ENCODE measurements at places on chromosomes 7 and 10.

DNA sequence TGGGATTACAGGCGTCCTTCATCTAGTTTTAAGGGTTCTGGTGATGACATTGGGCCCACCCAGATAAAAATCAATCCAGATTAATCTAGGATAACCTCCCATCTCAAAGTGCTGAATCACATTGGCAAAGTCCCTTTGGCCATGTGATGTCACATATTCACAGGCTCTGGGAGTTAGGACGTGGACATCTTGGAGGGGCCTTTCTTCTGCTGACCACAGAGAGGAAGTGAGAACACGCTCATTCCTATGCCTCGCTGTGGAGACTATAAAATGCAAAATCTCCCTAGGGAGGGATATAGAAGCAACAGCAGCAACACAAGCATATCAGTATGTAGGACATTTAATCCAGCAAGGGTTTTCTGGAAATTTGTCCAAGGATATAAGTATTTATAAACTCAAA lies 266.0 kb upstream of the PITRM1 start:
- no peak for DNase-seq

DNA sequence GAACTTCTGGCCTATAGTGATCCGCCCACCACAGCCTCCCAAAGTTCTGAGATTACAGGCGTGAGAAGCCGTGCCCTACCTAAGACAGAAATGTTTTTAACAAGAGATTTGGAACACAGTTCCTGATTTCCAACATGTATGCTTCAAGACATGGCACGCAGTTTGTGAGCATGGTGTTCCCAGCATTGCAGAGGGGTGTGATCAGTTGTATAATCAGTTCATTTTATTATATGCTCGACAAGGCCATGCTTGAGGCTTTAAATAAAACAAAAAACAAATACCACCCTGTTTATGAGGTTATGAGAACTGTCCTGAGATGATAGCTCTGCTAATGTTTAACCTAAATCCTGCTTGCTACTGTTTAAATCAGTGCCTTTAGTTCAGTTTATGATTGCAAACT lies 60.2 kb downstream of the TASOR2 start:
- DNase-seq = no peak

DNA sequence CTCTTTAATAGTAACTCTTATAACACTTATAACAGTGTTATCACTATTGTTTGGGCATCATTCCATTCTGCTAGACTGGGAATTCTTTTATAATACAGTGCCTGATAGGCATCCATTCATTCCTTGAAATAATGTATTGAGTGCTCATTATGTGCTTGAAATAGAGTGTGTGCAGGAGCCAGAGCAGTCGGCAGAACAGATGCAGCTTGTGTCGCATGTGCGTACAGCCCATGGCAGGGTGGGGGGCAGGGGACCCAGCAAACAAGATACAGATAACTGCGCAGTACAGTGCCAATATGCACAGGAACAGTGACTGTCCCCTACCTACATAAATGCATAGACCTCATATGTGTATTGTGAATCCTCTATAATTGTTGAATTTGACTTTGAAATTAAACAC lies 99.3 kb downstream of the KAT6B start:
- no peak for DNase-seq

- DNase-seq = peak; percentile 41
Observed at GRCh38 chr10:75542906-75543305, 111.5 kb downstream of the LRMDA start.

GRCh38 chr10:28354511-28354910 lies 51.6 kb upstream of the MPP7 start:
- DNase-seq = no peak

- DNase-seq = no peak
Observed at GRCh38 chr7:157876469-157877285, 539.9 kb downstream of the DNAJB6 start.

DNA sequence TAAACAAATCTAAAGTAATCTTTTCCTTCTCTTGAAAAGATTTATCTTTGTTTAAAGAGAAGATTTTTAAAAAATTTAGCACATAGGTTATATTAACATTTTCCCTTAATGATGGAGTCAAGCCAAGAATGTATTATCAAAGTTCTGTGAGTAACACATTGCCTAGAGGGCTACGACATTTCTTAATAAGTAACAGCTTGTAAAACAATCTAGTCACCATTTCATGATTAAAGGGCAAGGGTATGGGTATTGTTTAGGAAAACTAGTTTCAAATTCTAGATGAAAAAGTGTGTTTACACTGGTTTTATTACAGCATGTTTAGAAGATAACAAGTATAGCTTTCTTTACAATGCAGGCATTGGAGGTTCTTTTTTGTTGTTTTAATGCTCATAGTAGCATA lies 28.6 kb upstream of the LAMB4 start:
- no peak for DNase-seq

- DNase-seq = no peak
Observed at GRCh38 chr10:119208553-119208940, 1.2 kb downstream of the GRK5 start.

DNA sequence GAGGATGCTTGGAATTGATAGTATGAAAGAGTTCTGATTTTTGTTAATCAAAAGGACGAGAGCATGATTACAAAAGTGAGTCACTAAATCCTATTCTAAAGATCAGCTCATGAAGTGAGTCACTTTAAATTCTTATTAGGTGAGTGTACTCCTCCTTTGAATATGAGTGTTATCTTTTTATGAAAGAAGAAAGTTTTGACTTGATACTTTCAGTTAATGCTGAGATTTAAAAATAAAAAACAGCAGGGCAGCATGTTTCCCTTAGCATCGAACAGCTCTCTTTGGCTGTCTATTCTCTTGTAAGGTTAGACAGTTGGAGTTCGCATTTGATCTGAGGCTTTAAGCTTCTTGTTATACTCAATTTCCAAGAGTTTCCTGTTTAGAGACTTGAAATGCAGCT lies 222.0 kb downstream of the TWIST1 start:
- DNase-seq = no peak

DNA sequence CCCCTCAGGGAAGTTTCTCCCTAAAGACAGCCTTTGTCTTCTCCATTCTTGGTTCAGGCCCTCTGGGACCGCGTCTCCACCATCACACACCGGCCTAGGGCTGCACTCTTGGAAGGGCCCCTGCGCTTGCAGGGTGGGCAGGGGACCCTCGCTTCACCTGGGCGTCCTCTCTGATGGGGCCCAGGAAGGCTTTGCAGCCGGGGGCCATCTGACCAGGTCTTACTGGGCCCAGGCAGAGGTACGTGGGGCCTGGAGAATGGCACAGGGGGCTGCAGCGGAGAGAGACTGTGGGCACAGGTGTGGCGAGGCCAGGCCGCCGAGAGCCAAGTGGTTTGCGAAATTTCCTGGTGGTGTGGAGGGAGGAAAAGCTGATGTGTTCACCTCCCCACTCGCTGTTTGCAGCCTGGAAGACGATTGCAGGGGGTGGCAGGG lies 44.4 kb downstream of the ALOX5 start:
- DNase-seq = no peak

DNA sequence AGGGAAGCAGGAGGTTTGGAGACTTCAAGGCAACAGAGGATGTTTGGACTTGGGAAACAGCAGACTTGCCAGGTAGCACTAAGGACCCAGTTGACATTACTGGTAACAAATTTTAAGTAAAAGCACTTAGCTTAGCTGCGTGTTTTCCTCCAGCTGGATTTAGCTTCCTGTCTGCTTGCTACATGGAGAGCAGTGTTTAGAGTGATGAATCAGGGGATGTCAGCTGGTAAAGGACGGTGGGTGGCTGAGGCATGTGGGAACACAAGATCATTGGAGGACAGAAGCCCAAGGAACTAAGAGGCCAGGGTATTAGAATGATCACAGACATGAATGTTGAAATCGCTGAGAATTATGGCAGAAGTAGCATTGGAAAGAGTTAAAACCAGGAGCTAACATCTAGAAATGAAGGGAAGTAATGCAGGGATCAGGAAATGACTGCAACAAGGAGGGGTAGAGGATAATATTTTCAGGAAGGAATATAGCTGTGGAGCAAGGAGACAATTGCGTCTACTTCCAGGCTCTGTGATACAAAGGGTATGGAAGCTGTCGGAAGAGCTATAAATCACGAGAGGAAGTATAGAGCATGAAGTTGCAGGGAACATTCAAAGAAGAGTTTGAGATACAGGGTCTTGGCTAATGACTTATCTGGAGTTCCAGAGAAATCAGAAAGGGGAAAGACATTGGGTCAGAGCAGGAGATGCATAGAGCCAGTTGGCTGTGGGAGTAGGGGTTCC lies 34.4 kb downstream of the CALD1 start:
- DNase-seq = no peak

GRCh38 chr7:55449205-55449991 lies 84.3 kb downstream of the LANCL2 start:
- no peak for DNase-seq

DNA sequence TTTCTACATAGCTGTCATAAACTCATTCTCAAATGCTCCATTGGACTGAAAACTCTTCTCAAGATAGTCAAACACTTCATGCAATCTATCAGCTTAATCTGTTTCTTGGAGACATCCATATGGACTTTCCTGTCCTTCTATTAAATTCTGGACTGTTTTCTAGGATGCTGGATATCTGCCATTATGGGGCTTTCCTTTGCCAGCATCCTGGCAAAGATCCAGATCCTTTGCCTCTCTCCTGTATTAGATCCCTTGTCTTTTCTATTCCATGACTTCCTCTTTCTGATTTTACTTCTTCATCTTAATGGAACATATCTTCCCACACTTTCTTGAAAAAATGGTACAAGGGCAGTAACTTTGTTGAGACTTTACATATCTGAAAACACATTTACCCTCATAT lies 35.9 kb upstream of the SKAP2 start:
- DNase-seq = no peak

DNA sequence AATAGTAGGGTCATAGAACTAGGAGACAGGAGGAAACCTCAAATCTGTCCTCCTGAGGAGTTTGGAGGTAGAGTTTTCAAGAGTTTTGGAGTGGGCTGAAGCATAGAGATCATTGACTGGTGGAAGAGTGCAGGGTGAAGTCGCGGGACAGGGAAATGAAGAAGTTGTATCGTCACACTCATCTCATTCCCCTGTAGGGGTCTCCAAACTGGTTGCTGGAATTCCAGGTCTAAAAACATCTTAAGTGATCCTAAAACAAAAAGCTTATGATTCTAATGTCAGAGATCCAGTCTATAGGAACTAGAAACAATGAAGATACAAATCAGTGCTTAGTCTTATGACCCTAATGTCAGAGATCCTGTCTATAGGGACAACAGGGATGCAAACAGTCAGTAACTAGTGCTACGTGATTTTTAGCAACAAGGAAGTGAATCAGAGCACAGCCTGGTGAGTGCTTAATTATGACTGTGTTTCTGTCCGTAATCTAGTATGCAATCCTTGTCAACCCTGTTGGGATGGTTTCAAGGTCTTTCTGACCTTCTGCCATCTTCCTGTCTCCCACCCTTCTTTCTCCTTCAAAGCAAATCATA lies 139.4 kb downstream of the SKIDA1 start:
- DNase-seq = no peak

- no peak for DNase-seq
Observed at GRCh38 chr10:57973451-57973850, 294.2 kb downstream of the IPMK start.

GRCh38 chr10:89391907-89392756 lies at the start of gene IFIT1:
TSS of gene IFIT1 (plus strand) at chr10:89392623. CDS start at chr10:89392713, 90 bp downstream.
- DNase-seq = peak; percentile 37

- no peak for DNase-seq
Observed at GRCh38 chr10:70578371-70578947, 24.1 kb downstream of the PRF1 start.

DNA sequence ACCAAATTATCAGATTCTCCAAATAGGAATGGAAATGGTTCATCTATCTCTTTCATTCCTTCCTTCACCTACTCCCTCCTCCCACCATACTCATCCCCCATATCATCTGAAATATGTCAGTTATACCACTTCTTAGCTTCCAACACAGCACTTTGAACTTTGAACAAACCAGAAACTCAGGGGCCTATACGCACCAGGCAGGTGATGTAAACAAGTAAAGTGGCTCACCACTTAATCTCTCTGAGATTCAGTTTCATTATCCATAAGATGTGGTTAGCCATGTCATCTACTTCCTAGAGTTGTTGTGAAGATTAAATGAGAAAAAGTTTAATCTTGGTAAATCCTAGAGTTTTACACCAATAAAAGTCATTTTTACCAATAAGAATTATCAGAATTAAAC lies 65.9 kb upstream of the LRRN3 start:
- DNase-seq = no peak

- DNase-seq = no peak
Observed at GRCh38 chr7:3436746-3437145, 135.7 kb downstream of the SDK1 start.

DNA sequence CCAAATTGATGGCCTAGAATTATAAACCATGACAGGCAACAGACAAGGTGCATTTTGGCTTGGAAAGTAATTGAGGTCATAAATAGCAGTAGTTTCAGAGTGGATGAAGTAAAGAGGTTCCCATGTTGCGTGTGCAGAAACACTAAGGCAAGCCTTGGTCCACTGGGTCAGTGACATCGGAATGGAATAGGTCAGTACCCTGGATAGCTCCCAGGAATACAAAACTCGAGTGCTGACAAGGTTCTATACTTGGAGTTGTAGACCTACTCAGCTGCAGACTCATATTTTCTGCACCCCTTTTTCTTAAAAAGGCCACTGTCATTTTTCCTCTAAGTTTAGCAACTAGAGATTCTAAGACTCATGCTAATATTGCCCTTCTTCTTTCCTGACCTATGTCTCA lies 132.8 kb downstream of the DYNC1I1 start:
- DNase-seq = no peak

DNA sequence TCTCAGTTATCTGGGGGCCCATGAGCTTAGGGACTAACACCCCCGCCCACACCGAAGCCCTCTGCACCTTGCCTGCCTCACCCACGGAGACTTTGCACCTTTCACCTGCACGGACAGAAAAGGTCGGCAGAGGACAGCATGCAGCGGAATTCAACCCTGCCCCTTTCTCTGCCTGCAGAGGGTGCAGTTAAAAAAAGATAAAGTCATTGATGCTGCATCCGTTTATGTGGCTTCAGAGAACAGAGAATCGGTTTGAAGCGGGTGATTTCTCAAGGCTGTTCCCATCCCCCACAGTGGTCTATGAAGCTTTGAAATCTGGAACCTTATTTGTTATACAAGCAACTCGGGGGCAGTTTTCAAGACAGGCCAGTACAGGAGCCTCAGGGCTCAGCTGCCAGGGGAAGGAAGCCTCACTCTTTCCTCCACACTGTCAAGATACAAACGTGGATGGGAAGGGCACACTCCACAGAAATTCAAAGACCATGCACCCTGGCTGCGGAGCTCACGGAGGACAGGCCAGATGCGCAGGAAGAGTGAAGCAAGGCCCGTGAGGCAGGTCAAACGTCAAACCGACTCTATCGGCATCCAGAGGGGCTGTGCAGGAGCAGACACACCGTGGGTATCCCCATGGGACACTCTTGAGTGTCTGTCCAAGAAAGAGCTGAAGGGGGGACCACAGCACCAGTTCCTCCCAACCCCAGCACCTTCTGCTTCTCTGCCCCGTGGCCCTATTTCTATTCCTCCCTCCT lies 66.3 kb downstream of the INSIG1 start:
- DNase-seq = no peak

DNA sequence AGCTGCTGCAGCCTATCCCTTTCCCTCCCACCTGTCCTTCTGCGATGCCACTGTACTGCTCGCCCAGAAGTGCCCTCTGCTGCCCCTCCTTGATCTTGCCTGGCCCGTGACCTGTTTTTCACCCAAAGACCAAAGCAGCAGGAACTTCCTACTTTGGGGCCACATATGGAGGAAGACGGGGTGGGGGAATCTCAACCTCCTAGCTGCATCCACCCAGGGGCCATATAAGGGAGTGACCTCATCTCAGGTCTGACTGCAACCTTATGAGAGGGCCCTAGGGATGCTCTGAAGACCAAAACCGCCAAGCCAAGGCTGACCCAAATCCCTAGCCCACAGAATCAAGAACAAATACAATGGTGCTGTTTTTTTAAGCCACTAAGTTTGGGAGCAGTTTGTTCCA lies 15.7 kb downstream of the PRKCQ start:
- no peak for DNase-seq

Data from H9 (cell line).